ENCODE measurements at places on chromosomes 16 and 17. TPM values are rescaled to one million over a fixed set of nuclear protein-coding genes. Genes with fewer than 3 reads are reported as not detected.

PGAP6 gene
- 33.5 TPM for total RNA-seq

NTN1 gene
- total RNA-seq, result 167 TPM

KRT31 gene
- not detected for total RNA-seq

GRCh38 chr16:66639091-66639885 lies 34.8 kb downstream of the CMTM3 start:
- no peak for DNase-seq

DNA sequence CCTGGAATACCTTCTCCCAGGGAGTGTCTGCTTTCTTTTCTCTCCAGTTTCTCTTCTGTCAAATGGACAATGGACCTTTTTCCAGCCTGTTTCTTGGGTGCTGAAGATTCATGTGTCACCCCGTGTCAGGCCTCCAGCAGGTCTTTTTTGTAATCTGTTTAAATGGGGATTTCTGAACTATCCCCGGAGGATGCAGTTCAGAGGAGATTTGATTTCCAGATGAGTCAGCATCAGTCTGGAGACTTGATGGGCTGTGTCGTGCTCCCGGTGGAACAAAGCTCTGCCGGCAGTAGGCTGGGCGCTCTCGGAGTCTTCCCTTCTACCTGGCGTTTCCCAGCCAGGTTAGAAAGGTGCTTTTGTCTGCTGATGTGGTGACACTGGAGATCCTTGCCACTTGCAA lies 440.6 kb downstream of the HS3ST3B1 start:
- DNase-seq, result no peak

KLHL10 gene
- total RNA-seq, result 0.32 TPM

CALB2 gene
- total RNA-seq, result 30.8 TPM

DNA sequence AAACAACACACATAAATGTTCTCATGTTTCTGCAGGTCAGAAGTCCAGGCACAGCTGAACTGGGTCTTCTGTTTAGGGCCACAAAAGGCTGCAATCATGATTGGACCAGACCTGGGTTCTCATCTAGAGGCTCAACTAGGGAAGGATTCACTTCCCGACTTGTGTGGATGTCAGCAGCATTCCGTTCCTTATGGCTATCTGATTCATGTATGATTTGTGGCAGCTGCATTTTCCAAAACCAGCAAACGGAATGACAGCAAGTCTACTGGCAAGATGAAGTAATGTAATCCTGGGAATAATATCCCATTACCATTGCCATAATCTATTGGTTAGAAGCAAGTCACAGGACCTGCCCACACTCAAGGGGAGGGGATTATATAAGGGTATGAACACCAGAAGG lies 22.1 kb downstream of the CEP112 start:
- no peak for DNase-seq

RPL19 gene
- total RNA-seq, result 1,074 TPM

GRCh38 chr16:66097751-66098150 lies 268.7 kb upstream of the CDH5 start:
- DNase-seq, result no peak

GRCh38 chr16:13863075-13863765 lies 56.7 kb upstream of the ERCC4 start:
- DNase-seq, result no peak

ATP6V0C gene
- 197 TPM for total RNA-seq

GRCh38 chr17:32541640-32542039 lies 54.8 kb downstream of the CDK5R1 start:
- DNase-seq, result no peak

DNA sequence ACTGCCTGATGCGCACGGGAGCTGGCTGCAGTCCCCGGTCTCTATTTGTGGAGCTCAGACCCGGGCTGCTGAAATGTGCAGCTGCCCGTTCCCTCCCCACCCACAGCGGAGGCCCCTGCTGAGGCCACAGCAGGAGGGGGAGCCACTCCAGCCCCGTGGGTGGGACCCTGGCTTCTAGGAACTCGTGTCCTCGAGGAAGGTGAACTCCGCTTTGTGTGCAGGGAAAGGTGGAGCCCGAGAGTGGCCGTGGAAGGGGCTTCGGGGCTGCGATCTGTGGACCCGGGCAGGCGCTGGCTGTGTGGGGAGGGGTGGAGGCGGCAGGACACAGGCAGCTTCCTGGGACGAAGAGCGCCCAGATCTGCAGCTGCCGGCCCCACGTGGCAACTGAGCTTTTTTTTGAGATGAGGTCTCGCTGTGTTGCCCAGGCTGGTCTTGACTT lies 2.9 kb downstream of the CCDC154 start:
- DNase-seq, result no peak

DNA sequence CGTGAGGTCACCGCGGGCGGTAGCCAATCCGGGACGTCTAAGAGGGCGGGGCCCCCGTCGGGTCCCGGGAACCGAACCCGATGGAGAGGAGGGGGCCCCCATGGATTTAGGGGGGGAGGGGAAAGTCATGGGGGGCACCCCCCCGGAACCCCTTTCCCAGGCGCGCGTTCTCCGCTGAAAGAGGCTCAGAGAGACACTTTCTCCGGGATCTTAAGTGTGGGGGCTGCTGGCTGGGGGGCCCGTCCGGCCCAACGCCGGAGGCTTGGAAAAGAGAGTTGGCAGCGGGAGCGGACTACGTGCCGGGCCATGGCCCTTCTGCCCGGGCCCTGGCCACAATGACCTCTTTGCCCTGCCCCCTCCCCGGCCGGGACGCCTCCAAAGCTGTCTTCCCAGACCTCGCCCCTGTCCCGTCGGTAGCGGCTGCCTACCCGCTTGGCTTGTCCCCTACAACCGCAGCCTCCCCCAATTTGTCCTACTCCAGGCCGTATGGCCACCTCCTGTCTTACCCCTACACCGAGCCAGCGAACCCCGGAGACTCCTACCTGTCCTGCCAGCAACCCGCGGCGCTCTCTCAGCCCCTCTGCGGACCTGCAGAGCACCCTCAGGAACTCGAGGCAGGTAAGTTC lies at the start of gene DLX4:
Gene DLX4 (plus strand): TSS at position 57 of the 626 bp plus-strand sequence. CDS start 279 bp downstream, at position 336.
- no peak for DNase-seq

- DNase-seq, result no peak
Measured at GRCh38 chr16:8929086-8929748, 34.5 kb downstream of the USP7 start.

DNA sequence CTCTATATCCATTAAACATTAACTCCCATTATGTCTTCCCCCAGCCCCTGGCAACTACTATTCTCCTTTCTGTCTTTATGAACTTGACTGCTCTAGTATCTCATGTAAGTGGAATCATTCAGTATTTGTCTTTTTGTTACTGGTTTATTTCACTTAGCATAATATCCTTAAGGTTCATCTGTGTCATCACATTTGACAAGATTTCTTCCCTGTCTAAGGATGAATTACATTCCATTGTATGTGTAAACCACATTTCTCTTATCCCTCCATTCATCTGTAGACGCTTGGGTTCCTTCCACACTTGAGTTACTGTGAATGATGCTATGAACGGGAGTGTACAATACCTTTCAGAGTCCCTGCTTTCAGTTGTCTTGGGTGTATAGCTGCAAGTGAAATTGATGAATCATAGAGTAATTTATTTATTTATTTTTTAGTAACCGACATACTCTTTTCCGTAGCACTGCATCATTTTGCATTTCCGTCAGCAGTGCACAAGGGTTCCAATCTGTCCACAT lies 399.7 kb upstream of the RBFOX1 start:
- no peak for DNase-seq

NTN3 gene
- 0.39 TPM for total RNA-seq

GRCh38 chr17:49514071-49514721 lies 19.1 kb downstream of the NGFR start:
- peak; percentile 67 for DNase-seq

ENPP7 gene
- not detected for total RNA-seq

DNA sequence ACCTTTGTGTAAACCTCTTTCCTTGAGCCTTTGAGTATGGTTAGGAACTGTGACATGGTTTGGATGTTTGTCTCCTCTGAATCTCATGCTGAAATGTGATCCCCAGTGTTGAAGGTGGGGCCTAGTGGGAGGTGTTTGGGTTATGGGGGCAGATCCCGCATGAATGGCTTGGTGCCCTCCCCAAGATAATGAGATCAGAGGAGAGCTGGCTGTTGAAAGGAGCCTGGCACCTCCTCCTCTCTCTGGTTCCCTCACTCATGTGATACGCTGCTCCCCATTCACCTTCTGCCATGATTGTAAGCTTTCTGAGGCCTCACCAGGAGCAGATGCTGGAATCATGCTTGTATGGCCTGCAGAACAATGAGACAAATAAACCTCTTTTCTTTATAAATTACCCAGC lies 1110.2 kb downstream of the CDH11 start:
- DNase-seq, result peak; percentile 48

GRCh38 chr16:10577305-10578202 lies 2.8 kb downstream of the EMP2 start:
- DNase-seq, result peak; percentile 46

ADGRG3 gene
- 1.1 TPM for total RNA-seq

- no peak for DNase-seq
Measured at GRCh38 chr16:79390481-79391051, 210.0 kb downstream of the MAF start.

- DNase-seq, result no peak
Measured at GRCh38 chr16:57377080-57377841, 5.0 kb downstream of the CX3CL1 start.

DNA sequence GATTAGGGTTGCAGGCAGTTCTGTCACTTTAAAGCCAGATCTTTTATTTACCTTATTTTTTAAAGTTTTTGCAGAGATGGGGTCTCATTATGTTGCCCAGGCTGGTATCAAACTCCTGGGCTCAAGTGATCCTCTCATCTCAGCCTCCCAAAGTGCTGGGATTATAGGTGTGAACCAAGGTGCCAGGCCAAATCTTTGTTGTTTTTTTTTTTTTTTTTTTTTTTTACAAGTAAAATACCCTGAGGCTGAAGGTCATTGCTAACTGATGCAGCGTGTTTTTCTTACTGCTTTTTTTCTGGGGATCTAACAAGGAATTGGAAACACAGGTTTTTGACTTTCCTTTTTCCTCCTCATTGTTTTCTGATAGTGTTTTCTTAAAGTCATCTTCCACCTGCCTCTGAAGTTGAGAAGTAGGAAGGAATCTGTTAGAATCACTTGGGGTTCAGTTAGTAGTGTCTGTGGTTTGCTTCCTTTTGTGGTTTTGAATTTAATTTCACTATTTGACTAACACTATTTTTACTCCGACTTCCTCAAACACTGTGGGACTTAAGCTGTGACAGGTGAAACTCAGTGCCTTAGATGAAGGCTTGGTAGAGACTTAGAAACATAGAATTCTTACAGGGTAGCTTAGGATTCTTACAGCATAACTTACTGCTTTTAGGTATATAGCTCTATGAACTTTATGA lies 22.2 kb downstream of the CLTC start:
- DNase-seq, result no peak

EIF1 gene
- 1,102 TPM for total RNA-seq

SSTR5 gene
- total RNA-seq, result 1.3 TPM

DNA sequence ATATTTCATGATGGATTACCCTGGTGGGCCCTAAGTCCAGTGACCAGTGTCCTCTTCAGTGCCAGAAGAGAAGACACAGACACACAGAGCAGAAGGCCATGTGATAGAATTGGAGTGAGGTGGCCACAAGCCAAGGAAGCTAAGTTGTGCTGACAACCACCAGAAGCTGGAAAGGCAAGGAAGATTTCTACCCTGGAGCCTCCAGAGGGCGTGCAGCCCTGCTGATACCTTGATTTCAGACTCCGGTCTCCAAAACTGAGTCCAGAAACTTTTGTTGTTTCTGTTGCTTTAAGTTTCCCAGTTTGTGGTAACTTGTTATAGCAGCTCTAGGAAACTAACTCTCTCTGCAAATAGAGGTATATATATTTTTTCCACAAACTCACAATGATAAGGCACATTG lies 396.6 kb upstream of the ASIC2 start:
- DNase-seq, result no peak

DNA sequence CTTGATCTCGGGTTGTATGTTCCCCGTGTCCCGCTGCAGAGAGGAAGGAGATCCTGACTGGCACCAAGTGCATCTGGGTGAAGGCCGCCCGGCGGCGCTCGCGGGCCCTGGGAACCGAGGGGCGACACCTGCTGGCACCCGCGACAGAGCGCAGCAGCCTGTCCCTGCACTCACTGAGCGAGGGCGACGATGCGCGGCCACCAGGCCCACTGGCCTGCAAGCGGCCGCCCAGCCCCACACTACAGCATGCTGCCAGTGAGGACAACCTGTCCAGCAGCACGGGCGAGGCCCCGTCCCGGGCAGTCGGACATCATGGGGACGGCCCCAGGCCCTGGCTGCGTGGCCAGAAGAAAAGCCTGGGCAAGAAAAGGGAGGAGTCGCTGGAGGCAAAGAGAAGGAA lies 7.5 kb downstream of the BTBD17 start:
- DNase-seq, result peak; percentile 53

DNA sequence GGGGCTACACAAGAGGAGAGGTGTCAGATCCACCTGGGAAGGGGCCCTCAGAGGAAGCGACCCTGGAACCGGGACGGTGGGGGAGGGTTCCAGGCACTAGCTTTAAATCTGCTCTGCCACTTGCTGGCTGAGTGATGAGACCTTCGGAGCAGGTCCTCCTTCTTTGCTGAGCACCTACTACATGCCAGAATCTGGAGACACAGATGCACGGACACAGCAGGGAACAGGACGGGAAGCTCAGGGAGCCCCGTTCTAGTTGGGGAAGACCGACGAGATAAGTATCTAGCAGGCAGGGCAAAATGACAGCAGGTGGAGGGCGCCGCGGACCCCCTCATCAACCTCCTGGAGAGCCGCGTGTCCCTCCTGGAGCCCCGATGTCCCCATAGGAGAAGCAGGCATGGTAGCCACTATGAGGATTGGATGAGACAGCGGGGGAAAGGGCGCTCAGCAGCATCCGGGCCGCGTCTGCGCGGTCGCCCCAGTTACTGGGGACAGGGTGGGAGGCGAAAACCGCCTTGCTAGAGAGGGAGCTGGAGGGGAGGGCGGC lies 27.2 kb downstream of the SBK1 start:
- no peak for DNase-seq

DNA sequence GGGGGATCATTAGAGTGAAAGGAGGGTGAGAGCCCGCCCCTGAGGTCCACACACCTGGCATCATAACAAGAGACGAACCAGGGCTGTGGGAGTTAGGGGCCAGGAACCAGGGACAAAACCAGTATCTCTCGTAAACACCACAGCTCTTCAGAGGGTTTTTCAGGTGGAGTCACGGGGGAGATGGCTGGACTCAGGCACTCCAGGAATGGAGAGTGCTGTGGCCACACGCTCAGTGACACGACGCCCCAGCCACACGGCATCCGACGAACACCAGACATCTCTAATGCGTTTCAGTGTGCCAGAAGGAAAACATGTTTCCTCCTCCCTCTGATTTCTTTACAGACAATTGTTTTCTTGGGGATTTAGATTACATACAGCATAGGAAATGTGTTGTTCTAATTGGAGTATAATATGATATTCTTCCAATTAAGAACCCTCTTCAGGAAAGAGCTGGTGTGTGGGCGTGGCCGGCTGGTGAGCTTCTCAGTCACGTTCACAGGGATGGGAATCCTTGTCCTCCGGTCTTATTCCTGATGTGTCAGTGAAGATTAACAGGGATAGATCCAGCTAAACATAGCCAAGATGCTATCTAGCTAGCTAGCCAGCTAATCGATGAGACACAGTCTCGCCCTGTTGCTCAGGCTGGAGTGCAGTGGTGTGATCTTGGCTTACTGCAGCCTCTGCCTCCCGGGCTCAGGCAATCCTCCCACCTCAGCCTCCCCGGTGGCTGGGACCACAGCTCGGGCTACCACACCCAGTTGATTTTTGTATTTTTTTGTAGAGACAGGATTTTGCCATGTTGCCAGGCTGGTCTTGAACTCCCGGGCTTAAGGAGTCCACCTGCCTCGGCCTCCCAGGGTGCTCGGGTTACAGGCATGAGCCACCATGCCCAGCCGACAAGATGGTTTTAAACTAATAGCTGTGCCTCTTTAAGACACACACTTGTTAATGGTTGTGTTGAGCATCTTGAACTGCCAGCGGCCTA lies 98.6 kb downstream of the BANP start:
- no peak for DNase-seq

NUTF2 gene
- total RNA-seq, result 59.8 TPM

All from left cardiac atrium (tissue), 4 donors.